ENCODE measurements at places on chromosomes 3 and 15.

GRCh38 chr15:45715528-45715927 lies 80.7 kb downstream of the SQOR start:
- DNase-seq: peak; percentile 41

DNA sequence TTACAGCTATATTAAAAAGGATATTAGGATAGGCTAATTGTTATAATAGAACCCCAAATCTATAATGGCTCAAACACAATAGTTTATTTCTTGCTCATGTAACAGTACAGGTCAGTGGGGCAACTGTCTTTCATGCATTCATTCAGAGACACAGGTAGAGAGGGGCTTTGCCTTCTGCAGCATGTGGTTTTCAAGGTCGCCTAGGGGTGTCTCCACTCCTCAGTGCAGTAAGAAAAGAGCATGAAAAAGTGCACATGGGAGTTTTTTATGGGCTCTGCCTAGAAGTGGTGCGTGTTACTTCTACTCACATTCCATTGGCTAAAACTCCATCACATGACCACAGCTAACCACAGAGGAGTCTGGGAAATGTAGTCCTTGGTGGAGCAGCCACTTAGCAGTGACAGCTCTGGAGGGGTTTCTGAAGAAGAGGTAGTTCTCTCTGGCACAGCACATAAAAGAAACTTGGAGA lies 1.8 kb downstream of the ZBTB38 start:
- peak; percentile 97 for DNase-seq

DNA sequence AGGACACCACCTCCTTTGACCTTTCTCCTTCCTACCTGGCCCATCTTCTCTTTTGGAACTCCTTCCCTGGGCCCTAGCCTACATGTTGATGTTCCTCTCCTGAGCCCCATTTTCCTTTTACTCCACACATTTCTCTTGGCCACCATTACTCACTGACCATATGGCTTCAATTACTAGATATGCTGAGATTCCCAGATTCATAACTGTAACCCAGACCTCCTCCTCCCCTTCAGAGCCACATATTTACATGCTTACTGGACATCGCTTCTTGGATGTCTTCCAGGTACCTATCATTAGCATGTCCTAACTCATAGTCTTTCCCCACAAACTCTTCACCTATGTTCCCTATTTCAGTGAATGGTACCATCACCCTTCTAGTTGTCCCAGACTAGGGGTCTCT lies 24.4 kb upstream of the TRIM59 start:
- no peak for DNase-seq

DNA sequence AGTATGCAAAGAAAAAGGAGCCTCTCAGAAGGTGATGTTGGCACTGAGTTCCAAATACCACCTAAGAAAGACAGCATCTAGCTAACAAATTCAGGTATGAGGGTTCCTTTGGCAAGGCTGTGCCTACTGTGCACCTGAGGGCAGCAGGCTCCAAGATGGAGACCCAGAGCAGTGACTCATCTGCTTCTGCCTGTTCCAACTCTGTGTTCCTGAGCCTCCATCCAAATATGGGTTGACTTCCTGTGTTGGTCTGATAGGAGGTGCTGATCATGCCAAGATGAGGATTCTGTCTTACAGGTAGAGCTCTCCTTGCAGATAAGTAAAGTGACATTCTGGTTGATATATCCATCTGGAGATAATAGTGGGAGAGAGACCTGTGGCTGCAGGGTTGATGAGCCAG lies 26.0 kb downstream of the SV2B start:
- DNase-seq: no peak

GRCh38 chr3:185009650-185010049 lies 143.2 kb downstream of the C3orf70 start:
- no peak for DNase-seq

DNA sequence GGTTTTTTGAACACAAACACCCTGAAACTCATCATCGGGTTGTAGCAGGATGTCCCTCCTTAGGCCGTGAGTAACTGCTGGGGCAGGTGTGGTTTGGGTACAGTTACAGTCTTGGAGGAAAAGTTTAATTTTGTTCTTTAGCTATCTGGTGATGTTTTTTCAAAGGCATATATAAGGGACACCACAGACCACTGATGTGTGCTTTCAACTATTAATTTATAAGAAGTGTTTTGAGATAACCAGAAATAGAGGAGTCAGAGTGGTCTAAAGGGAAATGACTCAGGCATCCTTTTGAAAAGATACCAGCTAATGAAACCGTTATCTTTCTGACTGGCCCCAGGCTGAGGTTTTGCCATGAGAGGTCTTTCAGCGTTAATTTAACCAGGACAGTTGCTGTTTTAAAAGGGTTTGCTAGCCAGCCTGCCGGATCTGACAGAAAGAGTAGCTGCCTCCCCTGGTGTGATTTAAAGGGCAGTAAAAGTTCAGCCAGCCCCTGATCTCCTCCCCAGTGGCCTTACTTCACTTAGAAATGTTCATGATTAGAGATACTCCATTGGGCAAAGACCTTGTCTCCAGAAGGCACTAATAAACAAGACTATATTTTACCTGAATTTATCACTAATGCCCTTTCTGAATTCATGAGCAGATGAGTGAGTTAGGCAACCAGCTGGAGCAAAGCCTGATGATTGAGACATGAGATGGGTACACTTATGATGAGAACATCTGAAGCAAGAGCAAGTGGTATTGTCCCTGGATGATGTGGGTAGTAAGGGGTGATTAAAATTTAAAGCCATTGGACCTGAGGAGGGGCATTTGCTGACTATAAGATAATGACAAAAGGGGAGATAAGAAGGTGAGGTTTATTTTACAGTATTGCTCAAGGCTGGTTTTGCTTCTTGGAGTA lies 482.5 kb upstream of the TBL1XR1 start:
- peak; percentile 41 for DNase-seq

GRCh38 chr3:111616417-111617105 lies 21.4 kb upstream of the ZBED2 start:
- DNase-seq: no peak

DNA sequence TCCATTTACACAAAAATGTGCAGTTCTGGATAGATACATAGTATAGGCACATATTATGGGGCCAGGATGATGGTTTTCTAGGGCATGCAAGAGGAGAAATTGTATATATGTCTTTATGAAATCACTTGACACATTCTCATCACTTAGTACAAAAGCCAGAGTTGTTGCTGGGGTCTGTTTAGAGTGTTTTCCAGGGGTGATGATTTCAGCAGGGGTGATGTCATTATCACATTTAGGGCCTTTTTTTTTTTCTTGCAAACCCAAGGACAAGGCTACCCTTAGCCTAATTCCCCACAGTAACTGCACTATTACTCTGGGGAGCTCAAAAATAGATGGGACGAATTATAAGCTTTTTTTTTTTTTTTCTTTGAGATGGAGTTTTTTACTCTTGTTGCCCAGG lies 3.6 kb downstream of the ZNF589 start:
- DNase-seq: no peak

DNA sequence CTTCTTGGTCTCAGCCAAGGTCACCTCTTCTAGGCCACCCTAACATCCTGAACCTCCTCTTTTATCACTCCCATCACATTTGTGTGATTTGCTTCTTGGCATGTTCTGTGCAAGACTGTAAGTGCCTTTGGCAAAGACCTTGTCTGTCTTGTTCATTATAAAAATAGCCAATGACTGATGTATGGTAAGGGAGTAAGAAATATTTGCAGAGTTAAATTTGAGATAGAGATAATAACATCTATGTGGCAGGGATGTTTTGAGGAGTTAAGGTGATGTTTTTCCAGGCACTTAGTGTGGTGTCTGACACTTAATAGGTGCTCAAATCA lies 202.3 kb downstream of the CADPS start:
- DNase-seq: no peak

- DNase-seq: no peak
These were observed 28.8 kb upstream of the ANP32A start for GRCh38 chr15:68849497-68849896.

- no peak for DNase-seq
These were observed 202.4 kb upstream of the RGMA start for GRCh38 chr15:93291380-93291779.

- no peak for DNase-seq
These were observed 12.6 kb downstream of the TIPARP start for GRCh38 chr3:156687023-156687422.

DNA sequence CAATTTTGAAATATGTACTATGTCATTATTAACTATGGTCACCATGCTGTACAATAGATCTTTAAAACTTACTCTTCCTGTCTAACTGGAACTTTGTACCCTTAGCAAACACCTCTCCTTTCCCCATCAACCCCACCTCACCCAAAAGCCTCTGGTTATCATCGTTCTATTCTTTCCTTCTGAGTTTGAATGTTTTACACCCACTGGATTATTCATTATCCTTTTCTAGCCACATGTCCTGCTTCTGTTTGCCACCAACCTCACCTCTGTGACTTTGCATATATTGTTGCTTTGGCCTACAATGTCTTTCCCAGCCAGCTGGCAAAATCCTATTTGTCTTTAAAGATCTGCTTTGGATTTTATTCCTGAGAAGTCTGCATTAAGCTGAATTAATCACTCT lies 102.6 kb upstream of the TSPAN3 start:
- no peak for DNase-seq

DNA sequence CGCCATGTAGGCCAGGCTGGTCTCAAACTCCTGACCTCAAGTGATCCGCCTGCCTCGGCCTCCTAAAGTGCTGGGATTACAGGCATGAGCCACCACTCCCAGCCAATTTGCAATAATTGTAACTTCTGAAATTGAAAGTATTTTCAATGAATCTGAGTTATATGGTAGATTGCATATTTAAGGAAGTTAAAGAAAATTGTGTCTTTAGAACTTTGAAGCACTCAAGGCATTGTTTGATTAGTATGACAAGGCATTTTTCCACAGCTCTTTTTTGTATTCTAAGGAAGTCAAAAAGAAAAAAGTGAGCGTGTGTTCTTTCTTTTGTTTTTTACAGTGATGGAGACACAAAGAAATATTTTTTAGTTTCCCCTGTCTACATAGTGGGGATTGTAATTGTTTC lies 15.7 kb upstream of the RPLP1 start:
- no peak for DNase-seq

DNA sequence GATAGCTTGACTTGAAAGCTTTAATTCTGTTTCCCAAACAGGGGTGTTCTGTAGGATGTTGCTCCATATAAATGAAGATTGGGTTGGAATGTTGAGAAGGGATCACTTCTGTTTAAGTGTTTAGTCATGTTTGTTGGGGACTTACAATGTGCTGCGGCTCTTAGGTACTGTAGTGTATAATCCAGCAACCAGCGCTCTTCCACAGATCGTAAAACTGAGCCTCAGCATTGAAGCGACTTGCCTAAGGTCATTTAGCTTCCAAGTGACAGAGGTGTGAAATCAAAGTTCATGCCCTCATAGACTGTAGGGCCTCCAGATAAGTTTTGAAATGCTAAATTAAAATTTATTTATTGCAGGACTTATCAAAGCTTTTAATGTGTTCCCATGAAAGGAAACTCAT lies 1.8 kb downstream of the MKRN2 start:
- no peak for DNase-seq

DNA sequence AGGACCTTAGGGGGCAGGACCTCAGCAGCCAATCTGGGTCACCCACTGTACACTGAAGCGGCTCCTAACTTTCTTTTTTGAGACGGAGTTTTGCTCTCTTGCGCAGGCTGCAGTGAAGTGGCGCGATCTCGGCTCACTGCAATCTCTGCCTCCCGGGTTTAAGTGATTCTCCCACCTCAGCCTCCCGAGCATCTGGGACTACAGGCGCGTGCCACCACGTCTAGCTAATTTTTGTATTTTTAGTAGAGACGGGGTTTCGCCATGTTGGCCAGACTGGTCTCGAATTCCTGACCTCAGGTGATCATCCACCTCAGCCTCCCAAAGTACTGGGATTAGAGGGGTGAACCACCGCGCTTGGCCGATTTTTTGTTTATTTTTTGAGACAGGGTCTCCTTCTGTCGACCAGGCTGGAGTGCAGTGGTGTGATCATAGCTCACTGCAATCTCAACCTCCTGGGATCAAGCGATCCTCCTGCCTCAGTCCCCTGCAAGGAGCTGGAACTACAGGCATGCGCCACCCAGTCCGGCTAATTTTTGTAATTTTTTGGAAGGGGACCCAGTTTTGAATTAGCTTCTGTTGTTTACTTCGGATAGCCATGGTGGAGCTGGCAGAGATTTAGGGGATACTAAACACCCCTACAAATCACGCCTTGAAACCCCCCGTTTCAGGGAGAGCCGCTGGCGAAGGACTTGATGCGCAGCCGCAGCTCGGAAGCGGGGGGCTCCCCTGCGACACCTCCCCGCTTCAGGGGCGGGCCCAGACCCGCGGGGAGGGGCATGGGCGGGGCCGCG lies 1.5 kb upstream of the CLK3 start:
- DNase-seq: no peak

GRCh38 chr3:174346141-174346540 lies 513.0 kb upstream of the NAALADL2 start:
- DNase-seq: no peak

GRCh38 chr3:98555025-98555379 lies 23.2 kb downstream of the GPR15 start:
- DNase-seq: peak; percentile 32

DNA sequence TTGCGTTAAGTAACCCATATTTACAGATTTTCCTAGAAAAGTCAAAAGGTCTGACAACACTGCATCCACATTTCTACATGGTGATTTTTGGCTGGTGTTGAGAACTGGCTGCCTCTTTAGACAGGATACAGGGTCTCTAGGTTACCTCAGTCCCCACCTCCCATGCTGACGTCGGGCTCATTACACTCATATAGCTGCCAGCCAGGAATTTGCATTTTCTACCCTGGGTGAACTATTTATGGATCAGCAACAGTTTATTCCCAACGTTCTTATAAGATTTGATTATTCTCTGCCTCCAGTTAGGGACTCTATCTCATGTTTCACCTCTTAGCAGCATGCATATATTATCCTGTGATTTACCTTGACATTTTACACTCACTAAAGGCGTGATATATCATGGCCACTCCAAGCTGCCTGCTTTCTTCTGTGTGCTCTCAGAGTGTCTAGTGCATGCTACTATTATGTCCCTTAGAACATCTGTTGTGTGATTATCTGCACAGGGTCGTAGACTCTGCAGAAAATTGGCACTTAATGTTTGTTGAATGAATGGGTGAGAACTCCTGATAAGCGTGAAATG lies 49.0 kb downstream of the CLDN11 start:
- DNase-seq: no peak

- DNase-seq: no peak
These were observed 3.4 kb downstream of the DUOXA2 start for GRCh38 chr15:45117308-45118130.

GRCh38 chr15:101161656-101162055 lies 90.2 kb downstream of the CHSY1 start:
- DNase-seq: no peak

GRCh38 chr15:69313432-69314000 lies 14.8 kb downstream of the PAQR5 start:
- no peak for DNase-seq

Measured in H4 (cell line).